ENCODE measurements at places on chromosomes 11 and 22.
A peak's percentile ranks its signal among the peaks of the same experiment; 100 is the strongest.

DNA sequence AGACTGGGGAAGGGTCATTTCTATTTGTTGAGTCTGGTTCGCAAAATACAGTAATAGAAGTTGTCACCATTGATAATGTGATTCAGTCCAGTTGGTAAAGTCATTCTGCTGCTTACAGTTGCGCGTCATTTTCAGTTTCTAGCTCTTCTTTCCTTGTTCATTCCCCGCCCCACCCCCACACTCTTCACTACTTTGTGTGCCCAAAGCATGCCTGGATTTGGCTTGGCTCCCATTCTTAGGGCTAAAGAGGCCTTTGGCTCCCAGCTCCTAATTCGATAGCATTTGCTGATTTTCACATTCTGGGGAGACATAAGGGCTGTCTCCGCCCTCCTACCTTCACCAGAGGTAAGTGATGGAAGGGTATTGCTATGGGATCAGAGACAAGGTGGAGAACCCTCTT lies 43.0 kb downstream of the CECR2 start:
- DNase-seq: no peak

GRCh38 chr11:75524665-75525432 lies 892 bp downstream of the GDPD5 start:
- no peak for DNase-seq

- DNase-seq: no peak
These were observed 704.1 kb upstream of the CCDC179 start for GRCh38 chr11:23564370-23564769.

DNA sequence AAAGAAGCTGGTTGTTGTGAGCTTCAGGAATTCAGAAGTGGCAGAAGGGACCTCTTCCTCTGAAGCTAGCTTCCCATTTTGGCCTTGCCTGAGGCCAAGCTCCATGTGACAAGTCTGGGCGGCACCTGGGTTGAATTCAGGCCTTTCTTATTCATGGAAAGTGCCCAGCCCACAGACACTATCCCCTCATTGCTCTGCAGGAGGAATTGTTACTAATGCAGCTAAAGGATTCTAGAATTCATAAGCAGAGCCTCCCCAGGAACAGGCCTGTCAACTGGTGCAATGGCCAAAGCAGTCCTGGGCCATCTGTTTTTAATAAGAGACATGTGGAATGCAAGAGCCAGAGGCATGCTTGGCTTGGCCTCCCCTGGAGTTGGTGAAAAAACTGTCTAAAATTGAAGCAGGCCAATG lies 71.4 kb downstream of the SLC1A2 start:
- DNase-seq: no peak

DNA sequence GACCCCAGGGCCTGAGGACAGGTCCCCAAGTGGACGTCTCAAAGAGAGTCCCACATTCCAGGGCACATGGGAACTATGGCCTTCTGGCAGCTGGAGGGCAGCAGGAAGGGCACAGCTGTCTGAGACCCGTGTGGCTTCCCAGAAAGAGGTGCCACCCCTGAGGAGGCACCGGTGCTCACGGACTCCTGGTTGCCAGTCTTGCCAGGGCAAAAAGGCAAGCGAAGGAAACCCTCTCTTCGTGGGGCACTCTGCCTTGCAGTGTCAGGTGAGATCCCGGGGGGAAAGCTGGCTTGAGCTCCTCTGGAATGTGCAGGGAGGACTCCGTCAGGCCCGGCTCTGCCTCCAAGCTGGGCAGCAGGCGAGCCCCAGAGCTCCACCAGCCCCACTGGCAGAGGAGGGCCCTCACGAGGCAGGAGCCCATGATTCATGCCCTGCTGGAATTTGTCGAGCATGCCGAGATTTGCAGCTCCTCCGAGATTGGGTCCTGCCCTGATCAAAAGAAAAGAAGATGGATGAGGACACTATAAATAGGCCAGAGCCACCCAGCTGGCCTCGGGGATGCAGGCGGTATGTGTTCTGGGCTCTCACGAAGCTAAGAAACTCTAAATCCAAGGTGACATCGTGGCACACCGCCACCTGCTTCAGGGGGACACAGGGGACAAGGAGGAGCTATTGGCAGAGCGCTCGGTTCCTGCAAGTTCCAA lies 9.9 kb upstream of the CELSR1 start:
- no peak for DNase-seq

DNA sequence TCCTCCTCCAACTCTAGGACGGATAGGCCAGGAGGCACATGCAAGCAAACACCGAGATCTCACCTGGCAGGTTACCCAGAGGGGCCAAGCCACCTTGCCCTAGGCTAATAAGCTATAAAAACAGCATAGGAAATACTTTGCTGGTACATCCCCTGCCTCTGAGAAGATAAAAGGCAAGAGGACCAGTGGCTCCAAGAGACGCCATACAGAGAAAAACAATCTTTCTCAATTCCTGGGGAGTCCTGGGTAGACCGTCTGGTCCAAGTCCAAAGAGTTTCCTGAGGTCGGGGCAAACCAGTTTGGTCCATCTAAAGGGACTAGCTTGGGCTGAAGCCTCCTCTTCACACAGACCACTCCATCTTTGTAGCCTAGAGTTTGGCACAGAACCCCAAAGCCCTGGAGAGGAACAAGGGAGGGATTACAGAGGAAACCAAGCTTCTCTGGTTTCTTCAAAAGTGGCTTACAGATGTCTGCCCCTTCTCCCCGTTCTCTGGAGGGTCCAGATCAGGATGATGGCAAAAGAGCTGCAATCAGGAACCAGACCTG lies 40.4 kb downstream of the NUMA1 start:
- no peak for DNase-seq

DNA sequence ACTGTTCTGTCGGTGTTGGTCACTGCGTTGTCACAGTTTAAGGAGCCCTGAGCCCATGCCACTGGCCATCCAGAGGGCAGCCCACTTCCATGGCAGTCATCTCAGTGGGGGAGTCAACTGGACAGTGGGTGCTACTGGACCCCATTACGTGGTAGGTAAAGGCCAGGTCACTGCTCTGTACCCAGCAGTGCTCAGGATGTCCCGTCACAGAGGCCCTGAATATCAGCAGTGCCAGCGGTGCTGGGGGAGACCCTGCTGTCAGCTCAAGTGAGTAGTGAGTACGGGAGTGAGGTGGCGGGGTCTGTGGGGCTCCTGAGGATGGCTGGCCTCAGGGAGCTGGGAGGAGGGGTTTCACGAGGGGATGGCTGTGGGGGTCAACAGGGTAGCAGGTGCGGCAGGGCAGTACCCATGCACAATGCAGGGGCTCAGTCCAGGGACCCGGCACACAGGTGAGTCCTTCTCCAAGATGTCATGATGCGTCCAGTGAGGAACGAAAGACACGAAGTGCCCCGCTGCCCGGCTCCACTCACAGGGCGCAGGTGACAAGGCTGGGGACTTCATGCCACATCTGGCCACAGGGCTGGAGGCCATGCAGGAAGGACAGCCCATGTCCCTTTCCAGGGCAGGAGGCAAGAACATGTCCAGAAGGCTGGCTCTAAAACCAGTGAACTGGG lies 27.9 kb downstream of the CELSR1 start:
- DNase-seq: no peak

DNA sequence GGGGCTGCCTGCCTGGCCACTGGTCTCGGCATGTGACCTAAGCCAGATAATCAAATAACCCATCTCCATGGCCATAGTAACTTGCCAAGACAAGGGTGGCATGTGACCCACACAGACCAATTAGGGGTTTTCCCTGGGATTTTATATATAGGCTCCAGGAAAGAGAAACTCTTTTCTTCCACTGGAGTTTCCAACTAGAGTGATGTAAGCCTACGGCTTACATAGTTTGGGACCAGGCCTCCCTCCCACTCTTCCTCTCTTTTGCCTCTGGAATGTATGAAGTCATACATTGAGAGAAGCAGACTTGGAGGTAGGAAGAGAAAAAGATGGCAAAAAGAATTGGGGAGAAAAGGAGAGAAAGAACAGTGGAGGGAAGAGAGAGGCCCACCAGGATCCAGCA lies 84.6 kb upstream of the LDLRAD3 start:
- no peak for DNase-seq

GRCh38 chr11:86117712-86118063 lies 48.8 kb upstream of the PICALM start:
- DNase-seq: no peak

DNA sequence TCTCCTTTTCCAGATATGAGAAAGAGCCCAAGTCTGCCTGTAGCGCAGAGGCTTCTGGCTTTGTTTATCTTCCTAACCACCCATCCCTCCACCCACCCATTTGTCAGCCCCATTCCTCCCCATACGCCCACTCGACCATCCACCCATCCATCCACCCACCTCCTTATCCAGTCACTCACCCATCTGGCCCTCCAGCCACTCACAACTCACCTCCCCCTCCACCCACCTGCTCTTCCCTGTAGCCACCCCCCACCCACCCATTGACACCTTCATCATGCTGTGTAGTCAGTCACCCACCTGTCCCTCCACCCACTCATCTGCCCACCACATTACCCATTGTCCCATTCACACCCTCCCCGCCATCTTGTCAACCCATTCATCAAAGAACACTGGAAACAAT lies 5.5 kb downstream of the CST6 start:
- DNase-seq: no peak

DNA sequence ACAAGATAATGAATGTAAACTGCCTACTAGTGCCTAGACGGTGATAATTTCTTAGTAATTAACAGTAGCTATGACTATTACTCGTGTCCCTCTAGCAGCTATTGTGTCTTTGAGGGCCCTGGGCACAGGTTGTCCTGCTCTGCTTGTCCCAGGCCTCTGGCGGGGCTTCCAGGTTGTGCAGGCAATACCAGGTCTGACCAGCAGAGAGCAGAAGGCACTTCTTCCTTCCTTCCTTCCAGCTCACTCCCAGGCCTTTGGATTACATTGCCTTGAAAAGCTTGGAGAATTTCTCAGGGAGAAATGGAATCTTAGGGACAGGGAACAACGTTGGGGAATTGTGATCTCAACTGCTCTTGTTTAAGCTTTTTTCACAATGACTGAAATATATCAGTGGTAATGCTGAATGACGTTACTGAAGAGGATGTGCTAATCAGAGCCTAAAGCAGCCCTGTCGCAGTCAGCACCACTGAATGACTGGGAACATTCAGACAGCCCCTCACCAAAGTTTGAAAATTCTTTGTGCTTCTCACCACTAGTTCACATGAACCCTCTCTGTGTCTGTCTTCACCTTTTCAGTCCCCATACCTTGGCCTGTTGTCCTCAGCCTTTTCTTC lies 8.4 kb upstream of the CCKBR start:
- DNase-seq: no peak

DNA sequence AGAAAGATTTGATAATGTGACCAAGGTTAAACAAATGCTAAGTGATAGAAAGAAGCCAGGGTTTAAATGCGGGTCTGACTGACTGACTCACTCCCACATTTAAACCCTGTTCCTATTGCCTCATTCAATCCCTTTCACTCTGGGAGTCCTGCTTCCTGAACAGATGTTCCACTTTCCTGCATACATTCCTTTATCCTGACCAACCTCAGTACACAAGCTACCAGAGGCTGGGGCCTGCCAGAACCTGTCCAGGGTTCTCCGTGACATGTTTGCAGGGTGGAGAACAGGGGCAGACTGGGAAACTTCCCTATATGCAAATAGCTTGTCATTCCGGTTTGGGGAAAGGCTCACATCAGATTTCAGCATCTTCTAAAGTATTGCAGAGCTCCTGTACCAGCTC lies 3.0 kb upstream of the ANKK1 start:
- no peak for DNase-seq

DNA sequence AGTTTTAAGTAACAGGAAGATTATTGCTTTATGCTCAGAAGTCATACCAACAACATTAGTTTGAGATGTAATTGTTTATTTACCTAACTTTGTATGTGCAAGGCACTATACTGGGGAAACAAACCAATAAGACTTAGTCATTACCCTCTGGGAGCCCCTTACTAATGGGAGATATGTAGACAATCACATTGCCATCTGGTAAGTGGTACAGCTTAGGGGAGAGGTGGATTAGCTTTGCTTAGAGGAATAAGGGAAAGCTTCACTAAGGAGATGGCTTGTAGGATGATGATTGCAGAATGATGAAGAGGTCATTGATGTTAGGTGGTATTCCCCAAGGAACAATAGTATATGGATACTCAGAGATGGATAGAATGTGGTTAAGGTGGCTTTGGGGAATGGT lies 17.5 kb downstream of the EMSY start:
- DNase-seq: no peak

DNA sequence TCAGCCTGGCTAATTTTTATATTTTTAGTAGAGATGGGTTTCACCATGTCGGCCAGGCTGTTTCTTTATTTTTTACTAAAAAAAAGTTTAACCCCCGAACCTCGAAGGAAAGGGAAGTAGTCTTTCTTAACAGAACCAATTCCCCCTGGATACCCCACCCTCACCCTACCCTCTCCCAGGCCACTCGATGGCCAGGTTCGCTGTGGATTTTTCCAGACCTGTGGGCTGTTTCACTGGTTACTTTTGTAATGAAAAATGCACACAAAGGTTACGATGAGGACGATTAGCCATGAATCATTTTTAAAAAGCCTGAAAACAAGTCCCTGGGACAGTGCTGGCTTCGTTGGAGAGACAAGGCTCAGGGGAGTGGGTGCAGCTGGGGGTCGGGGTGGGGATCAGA lies 2.5 kb downstream of the TSPO start:
- no peak for DNase-seq

DNA sequence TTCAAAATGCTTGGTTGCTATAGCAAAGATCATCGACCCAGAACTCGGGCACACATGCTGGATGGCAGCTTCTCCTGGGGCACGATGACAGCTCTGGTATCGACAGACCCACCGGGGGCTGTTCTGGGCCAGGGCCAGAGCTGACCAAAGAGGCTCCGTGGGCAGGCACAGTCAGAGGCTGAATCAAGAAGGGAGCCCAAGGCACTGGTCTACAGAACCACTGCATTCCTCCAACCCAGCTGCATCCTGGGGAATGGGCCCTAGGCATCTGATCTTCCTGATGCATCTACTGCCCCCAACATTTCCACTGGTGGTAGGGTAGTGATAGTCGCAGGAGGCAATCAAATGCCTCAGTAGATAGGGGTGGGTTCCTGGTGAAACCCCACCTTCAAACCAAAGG lies 470.3 kb downstream of the TBC1D22A start:
- DNase-seq: no peak

- no peak for DNase-seq
These were observed 27.4 kb upstream of the TMEM45B start for GRCh38 chr11:129788278-129788677.

GRCh38 chr11:57800444-57801182 lies 39.0 kb downstream of the CTNND1 start:
- DNase-seq: peak; percentile 41

DNA sequence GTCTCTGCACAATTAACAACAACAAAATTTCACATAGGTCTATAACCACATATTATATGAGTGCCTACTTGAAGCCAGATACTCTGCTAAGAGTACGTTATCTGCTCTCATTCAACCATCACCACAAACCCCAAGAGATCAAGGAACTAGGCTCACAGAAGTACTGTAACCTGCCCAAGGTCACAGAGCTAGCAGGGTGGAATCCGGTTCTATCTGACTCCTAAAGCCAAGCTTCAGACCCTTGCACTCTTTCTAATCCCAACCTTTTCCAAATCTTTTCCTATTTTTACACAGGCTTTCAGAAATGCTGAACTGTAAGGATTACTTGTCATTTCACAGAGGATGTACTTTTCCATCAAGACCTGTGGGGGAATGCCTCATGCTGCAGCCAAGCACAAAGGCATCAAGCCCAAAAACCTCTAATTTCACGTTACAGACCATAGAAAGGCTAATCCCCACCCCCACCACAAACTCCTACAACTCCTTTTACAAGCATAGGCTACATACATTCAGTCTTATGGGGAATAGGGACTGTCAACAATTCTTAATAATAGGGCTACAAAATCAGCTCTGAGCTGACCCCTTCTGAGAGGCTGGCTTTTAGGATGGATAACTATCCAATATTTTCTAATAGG lies 927 bp downstream of the PRCP start:
- no peak for DNase-seq

- no peak for DNase-seq
These were observed 219.3 kb downstream of the BUD13 start for GRCh38 chr11:116553482-116553881.

Measured in GM06990 (cell line).